ENCODE measurements at places on chromosomes 2 and 18.

- DNase-seq, result no peak
Observed at GRCh38 chr2:123453046-123453700, 571.9 kb upstream of the CNTNAP5 start.

- no peak for DNase-seq
Observed at GRCh38 chr2:228507231-228507824, 325.8 kb upstream of the SPHKAP start.

GRCh38 chr2:75432761-75433361, 127.9 kb downstream of the EVA1A start:
- DNase-seq, result no peak

DNA sequence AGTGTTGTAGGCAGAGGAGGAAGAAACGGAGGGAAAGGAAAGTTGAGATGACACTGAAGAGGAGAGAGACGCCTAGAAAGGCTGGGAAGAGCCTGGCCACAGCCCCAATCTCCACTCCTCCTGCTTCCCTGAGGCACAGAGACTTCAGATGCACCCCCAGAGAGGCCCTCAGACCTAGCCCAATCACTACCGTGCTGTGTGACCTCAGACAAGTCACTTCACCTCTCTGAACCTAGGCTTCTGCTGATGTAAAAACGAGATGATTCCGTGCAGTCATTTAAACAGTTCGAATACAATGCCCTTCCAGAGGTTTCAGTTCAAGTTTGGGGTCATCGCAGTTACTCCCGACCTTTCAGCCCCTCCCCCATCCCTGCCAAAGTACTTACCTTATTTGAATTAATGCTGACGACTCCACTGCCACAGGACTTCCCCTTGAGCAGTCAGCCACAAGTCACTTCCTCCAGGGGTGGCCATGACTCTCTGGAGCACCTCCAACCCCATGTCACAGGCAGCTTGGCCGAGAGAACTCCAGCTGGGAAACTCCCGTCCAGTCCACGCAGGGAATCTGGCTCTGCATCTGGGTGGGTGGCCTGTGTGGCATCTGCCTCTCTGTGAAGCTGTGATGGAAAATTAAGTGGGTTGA, 105.2 kb upstream of the ID2 start:
- DNase-seq, result peak; percentile 31

- DNase-seq, result no peak
Observed at GRCh38 chr18:80227472-80227871, 19.8 kb downstream of the PARD6G start.

GRCh38 chr2:95347681-95348608, 50.8 kb downstream of the KCNIP3 start:
- DNase-seq, result no peak

DNA sequence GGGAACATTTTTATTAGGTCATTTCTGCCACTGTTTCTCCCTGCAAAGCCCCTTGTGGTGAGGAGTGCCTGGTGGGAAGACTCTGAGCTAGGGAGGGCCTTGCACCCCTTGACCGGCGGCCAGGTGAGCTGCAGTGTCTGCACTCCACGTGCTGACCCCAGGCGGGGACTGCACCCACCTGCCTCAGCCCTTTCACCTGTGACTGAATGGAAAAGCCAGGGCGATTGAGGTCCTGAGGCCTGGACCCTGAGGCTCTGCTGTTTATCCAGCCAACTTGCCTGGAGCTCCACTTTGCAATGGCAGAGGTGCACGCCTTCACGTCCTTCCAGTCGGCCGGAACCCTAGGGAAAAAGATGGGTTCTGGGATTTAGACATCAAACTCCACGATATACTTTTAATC, 53.1 kb downstream of the TMEM18 start:
- no peak for DNase-seq

- no peak for DNase-seq
Observed at GRCh38 chr2:48939232-48939631, 183.7 kb upstream of the LHCGR start.

GRCh38 chr2:14189929-14190328, 442.6 kb upstream of the LRATD1 start:
- DNase-seq, result no peak

- no peak for DNase-seq
Observed at GRCh38 chr2:128169497-128169896, 78.5 kb downstream of the UGGT1 start.

DNA sequence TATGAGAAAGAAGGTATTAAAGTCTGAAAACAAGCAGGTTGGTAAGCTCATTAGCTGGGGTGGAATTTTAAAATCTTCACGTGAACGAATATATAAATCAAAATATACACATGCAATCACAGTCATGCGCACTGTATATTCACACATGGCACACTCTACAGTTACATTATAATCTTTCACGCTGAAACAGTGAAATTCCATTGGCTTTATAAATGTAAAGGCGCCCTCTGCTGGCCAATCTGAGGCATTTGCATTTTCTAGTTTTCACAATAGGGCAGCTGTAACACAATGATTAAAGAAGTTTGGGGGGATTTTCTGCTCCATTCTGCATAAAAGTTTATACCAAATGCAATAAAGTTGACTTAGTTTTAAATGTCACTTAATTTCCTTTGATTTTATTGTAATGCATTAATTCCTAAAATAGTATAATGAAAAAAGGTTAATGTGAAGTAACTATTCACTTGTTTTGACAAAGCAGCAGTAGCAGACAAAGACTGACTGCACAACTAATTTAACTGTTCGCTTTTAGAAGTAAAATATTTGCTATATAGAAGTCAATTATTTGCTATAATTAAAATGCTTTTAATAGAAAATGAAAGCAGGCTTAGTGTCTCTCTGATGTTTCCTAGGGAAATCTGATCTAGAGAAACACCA, 17.2 kb downstream of the IFIH1 start:
- peak; percentile 61 for DNase-seq

DNA sequence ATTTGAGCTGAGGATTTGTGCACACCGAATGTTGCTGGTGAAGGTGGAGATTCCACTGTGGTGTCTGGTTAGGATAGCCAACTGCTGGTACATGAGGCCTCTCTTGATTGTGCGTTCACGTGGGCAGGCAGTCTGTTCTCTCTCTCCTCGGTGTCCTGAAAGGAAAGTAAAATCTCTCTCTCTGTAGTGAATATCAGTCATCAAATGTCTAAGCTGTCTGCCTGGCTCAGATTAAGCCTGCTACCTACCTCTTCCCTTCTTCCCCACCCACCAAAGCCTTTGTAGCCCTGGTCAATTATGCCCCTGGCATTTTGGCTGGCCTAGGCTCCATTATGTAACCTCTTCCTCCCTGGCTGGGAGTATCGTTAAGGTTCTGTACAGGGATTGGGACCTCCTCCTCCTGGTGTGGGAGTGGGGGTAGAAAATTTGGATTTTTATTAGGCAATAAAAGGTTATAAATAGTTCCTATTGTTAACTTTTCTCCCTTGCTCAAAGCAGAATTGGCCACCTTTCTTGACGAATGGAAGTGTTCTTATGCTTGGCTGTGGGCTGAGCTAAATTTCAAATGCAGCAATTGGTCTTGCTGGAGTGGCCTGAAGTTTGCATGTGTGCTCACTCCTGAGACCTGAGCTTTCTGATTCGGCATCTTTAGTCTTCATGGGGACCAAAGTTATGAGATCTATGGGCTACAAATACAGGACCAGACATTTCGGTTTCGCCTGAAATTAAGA, 148.8 kb downstream of the WDSUB1 start:
- no peak for DNase-seq

- DNase-seq, result no peak
Observed at GRCh38 chr2:150109912-150110311, 377.6 kb downstream of the RND3 start.

- no peak for DNase-seq
Observed at GRCh38 chr18:65751155-65752085, 608 bp downstream of the CDH7 start.

DNA sequence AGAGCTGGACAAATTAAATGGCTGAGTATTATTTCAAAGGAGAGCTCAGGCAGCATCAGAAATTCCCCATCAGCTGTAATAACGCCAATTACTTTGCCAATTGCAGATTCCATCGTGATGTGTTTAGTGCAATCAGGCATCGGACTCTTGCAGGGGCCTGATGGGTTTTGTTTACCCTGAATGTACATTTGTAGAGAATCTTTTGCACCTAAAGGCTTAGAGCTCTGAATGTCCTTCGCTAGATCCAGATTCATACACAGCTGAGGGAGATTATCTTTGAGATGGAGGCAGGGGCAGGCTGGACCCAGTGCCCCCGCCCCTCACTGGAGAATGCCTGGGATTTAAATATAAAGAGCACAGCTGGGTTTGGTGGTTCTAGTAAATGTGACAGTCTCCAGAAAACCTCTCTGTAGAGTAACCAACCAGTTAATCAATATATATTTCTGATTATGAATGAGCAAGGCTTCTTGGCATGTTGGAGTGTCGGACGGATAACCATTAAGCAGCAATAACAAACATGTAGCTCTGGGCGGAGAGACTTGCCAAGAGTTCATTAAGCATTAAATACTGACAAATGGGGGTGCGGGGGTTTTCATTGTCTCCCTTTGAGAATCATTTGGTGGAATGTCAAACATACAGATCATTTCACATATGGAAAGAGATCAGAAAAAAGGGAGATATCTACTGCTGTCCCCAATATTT, 200.9 kb downstream of the SETBP1 start:
- DNase-seq, result no peak

GRCh38 chr2:37300146-37300545, 24.5 kb downstream of the PRKD3 start:
- no peak for DNase-seq

GRCh38 chr2:191821078-191821477, 25.8 kb downstream of the CAVIN2 start:
- DNase-seq, result no peak

- no peak for DNase-seq
Observed at GRCh38 chr18:9101730-9102507, 580 bp upstream of the NDUFV2 start.

GRCh38 chr2:201126308-201127151, 10.6 kb downstream of the CFLAR start:
- DNase-seq, result no peak

- no peak for DNase-seq
Observed at GRCh38 chr2:148279216-148279615, 258.3 kb downstream of the MBD5 start.
